ENCODE measurements at places on chromosomes 3 and 15.
A peak's percentile ranks its signal among the peaks of the same experiment; 100 is the strongest.

GRCh38 chr3:186971578-186971977 is 41.3 kb downstream of the ST6GAL1 start:
- no peak for DNase-seq

- no peak for DNase-seq
These were observed 13.9 kb upstream of the SYNM start for GRCh38 chr15:99090938-99091337.

DNA sequence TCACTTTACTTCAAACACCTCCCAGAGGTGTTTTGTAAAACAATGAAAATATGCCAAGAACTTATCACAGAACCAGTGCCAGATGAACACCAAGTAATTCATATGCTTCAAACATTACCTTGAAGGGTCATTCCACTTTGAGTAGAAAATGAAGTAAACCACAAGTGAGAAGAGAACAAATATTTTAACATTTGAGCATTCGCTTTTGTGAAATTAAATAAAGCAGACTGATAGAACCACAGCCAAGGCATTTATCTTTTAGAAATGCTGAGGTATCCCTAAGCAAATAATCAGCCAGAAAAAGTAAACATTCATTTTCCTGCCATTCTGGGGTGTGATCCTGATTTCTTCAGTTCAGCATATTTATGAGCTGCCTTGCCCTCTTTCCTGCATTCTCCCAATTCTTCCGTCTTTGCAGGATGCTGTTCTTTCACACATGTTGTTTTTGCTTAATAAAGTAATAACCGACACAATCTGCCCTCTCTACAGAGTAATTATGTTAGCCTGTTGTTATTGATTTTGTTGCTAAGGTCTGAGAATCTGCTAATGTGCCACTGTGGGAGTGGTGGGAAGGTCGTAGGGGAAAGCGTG is 235.6 kb upstream of the TGFBR2 start:
- no peak for DNase-seq

DNA sequence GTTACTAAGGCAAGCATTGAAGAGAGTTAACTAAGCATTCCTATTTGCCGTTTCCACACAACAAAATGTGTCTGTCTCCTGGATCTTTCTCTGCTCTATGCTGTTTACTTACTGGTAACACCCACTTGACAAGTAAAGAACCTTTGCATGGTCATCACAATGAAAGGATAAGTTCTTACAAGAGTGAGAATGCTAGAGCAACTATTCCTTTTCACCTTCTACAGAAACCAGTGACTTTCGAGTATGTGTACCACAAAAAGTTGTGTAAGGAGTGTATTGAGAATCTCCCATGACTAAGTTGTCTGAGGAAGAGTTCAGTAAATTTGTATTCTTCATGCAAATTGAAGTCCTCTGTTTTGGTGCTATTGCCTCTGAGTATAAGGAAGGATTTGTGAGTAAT is 10.8 kb downstream of the TIPARP start:
- DNase-seq, result no peak

- no peak for DNase-seq
These were observed 35.4 kb upstream of the ZNF385D start for GRCh38 chr3:21786438-21786797.

DNA sequence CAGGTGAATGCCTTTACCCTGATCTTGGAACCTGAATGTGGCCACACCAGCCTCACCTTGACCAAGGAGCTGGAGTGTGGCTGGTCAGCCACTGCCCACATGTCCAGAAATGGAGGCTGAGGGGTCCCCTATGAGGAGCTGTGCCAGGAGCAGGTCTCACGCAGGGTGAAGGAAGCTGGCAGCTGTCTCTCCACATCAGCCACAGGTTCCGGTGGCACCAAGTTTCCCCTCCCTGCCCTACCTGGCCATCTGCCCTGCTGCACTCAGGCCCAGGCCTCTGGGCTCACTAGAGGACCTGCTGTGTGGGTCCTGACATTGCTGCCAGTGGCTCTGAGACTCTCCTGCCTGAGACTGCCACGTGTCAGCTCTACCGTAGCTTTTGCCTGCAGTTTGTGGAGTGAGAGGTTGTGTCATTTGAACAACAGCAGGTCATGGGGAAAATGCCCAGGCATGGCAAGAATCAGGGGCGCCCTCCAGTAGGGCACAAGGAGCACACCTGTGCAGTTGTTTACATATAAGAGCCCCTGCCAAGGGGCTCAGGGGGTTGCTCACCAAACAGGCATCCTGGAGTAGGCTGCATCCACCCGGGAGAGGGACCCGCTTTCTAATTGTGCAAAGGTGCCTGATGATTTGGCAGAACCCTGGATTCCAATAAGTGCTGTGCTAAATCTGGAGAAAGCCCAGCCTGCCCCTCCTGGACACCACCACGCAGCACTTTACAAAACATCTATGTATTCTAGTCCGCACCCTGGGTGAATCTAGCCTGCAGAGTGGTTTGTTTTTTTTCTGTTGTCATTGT is 258.5 kb upstream of the TLE3 start:
- no peak for DNase-seq

DNA sequence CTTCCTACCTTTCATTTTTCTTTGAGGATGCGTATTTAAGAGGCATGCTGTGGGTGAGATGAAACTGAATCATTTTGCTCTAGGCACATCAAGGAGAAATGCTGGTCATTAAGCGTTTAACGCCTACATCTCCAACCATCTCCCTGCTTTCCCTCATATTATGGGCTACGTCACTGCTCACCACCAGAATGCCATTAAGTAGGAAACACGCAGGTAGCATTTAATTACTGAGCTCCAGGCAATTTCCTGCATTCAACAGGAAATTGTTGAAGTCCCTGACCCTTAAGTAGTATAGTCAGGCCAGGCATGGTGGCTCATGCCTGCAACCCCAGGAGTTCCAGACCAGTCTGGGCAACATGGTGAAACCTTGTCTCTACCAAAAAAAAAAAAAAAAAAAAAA is 66.1 kb downstream of the CHSY1 start:
- no peak for DNase-seq

- DNase-seq, result no peak
These were observed 26.9 kb downstream of the PRKAR2A start for GRCh38 chr3:48820612-48821324.

DNA sequence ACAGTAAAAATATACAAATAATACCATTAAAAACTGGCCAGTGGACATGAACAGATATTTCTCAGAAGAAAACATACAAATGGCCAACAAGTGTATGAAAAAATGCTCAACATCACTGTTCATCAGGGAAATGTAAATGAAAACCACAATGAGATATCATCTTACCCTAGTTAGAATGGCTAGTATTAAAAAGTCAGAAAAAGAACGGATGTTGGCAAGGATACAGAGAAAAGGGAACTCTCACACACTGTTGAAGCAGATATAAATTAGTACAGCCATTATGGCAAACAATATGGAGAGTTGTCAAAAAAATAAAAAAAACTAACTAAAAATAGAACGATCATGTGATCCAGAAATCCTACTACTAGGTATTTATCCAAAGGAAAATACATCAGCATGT is 222.7 kb upstream of the NAALADL2 start:
- DNase-seq, result no peak

DNA sequence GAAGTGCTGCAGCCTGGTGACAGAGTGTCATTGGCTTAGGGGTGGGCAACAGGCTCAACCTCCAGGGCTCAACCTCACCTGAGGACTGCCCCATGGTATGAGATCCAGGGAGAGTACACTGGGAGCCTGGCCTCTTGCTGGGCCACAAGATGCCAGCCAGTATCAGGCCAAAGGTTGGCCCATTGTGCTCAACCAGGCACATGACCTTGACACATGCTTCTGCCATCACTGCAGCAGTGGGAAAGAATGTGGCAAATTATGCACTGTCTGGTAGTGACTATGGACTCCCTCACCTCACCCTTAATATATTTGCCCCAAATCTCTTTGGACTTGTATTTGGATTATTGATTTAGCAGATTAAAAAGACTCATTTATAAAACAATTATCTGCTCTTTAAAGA is 233.9 kb upstream of the GOLGA6L4 start:
- no peak for DNase-seq

- DNase-seq, result no peak
These were observed 34.8 kb upstream of the CEMIP start for GRCh38 chr15:80744415-80744814.

DNA sequence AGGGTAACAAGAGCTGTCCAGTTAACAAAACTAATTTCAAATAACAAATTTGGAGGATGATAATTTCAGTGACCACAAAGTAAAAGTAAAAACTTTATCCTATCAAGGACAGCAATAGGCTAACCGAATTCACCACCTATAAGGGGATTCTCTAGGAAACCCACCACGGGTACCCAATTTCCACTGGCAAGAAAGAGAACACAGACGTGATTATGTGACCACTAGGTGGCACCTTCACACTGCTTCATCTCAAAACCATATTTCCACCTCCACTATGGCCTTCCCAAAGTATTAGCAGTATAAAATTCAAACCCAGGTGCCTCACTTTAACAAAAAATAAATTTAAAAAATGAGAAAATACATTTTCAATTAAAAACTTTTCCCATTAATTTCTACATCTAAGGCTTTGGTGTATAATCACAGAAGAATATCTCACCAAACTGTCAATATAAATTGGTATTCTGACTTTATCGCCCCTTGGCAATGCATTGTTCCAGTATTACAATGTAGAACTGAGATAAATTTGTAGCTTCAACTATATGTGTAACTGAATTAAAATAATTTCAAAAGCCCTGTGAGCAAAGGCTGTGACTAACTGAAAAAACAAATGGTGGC is 96.5 kb downstream of the FSIP1 start:
- DNase-seq, result no peak

GRCh38 chr15:59203008-59203407 is 3.6 kb upstream of the LDHAL6B start:
- no peak for DNase-seq

GRCh38 chr3:141530415-141530768 is 43.6 kb downstream of the RASA2 start:
- DNase-seq, result no peak

DNA sequence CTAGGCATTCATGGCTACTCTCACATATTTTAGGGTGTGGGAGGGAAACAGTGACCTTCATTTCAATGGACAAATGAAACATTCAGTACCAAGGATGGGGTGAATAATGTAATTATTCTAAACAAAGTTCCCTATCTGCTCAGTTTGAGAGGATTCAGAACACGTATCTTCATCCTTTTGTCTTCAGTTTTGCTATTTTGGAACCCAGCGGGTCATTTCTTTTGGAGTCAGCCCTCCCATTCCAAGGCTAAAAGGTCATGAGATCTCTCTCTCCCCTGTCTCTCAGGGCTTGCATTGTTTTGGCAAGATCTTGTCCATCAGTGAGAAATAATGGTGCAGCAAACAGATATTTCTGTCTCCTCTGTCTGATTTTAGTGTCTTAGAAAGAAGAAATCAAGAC is 16.3 kb upstream of the GATM start:
- DNase-seq, result no peak

- no peak for DNase-seq
These were observed 133.4 kb upstream of the ZBTB20 start for GRCh38 chr3:115280506-115280905.

DNA sequence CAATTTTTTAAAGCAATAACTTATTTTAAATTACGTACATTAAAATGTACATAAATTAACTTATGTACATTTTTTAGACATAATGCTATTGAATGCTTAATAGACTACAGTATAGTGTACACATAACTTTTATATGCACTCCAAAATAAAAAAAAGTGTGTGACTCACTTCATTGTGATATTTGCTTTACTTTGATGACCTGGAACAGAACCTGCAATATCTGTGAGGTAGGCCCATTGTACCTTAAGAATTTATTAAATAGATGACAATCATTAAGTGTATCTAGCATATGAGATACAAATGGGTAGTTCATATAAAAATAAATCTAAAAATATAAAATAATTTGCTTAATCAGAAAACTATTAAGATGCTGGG is 276.7 kb downstream of the NFKBIZ start:
- no peak for DNase-seq

- DNase-seq, result no peak
These were observed 72.6 kb downstream of the CCR1 start for GRCh38 chr3:46135475-46135874.

- DNase-seq, result peak; percentile 45
These were observed 62.5 kb upstream of the SKOR1 start for GRCh38 chr15:67762610-67763368.

- DNase-seq, result no peak
These were observed 13.5 kb downstream of the HERC1 start for GRCh38 chr15:63820210-63820609.

- DNase-seq, result no peak
These were observed 26.8 kb downstream of the DCBLD2 start for GRCh38 chr3:98874602-98875249.

- DNase-seq, result no peak
These were observed 28.6 kb downstream of the FAM174B start for GRCh38 chr15:92627014-92627413.

DNA sequence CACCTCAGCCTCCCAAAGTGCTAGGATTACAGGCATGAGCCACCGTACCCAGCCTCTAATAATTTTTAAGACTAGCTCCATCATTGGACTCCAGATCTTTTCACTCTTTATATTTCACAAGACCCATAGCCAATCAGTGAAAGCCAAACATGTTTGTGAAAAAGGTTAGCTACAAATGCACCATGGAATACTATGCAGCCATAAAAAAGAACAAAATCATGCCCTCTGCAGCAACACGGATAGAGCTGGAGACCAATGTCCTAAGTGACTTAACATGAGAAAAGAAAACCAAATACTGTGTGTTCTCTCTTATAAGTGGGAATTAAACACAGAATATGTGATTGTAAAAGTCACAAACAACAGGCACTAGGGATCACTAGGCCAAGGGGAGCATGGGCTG is 3.2 kb downstream of the SCAPER start:
- no peak for DNase-seq

GRCh38 chr3:61518590-61518989 is 42.8 kb upstream of the PTPRG start:
- DNase-seq, result no peak

GRCh38 chr3:148903941-148904340 is 38.8 kb downstream of the CPA3 start:
- DNase-seq, result no peak

DNA sequence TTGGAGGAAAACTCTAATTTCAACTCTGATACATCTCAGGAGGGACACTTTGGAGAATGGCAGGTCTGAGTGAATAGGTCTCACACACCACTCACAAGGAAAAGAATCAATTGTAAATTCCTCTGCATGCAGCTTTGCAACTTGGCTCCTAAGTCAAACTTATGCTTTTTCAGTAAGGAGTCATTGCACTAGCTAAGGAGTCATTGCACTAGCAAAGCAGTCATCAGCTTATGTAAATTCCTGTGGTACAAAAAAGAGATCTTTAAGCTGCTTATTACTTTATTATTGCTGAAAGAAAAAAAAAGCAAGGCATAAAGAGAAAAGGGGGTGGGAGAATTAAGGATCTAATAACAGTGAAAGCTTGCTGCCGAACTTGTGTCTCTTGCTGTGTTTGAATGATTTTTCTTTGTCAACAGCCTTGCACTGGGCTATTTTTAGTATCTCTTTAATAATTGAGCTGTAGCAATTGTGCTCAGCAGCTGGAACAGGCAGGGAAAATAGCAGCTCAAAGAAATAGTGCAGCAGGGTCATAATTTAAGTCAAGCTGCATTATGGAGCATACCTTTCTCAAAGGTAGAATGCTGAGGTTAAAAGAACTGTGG is 154.3 kb upstream of the ARPP21 start:
- no peak for DNase-seq
